ENCODE measurements at places on chromosomes 13 and 19.

DNA sequence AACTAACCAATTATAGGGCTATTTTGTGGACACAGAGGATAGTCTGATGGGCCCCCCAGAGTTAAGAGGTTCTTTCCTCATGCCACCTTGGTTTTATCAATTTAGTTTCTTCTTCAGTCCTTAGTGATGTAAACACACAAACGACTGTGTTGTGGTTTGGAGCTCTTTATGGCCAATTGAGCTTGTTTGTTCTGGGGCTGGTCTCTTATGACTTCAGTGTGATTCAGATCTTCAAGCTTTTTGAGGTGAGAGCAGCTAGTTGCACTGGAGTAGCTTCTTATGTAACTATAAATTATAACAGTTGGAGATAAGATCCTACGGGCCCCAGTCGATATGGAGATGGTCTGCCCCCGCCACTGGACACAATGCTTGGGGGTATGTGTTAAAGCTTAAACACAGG lies 22.0 kb upstream of the GJB6 start:
- DNase-seq = no peak

DNA sequence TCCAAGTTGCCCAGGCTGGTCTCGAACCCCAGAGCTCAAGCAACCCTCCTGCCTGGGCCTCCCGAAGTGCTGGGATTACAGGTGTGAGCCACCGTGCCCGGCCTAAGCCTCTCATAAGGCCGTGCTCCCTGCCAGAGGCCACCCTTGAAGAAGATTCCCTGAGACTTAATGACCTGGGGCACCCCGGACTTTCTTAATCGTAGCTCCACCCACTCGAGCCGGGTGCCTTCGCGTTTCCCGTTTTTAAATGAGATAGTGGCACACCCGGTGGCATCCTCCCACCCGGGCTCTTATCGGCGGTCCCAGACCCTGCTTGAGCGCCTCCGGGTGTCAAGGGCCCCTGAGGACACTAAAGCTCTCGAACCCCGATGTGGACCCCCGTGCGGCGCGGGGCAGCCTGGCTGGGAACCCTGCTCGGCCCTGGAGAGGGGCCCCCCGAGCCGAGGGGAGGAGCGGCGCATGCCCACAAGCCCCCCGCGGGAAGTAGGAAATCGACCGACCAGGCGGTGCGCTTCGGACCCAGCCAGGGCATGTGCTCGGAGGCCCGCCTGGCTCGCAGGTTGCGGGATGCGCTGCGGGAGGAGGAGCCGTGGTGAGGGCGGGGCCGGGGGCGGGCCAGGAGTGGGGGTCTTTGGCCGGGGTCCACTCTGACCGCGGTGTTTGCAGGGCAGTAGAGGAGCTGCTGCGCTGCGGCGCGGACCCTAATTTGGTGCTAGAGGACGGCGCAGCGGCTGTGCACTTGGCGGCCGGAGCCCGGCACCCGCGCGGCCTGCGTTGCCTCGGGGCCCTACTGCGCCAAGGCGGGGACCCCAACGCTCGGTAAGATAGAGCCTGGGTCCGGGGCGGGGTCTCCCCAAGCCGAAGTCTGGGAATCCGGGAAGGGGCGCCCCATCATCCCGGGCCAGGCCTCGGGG lies at the start of gene ANKLE1:
TSS of gene ANKLE1 (plus strand) at position 511 of the 914 bp plus-strand sequence. CDS start at position 531, 20 bp downstream.
- DNase-seq = no peak

- DNase-seq = no peak
These were observed 9.5 kb downstream of the ERFL start for GRCh38 chr19:41918653-41919244.

- DNase-seq = no peak
These were observed 33.6 kb downstream of the TEX26 start for GRCh38 chr13:30966101-30966500.

Measured in muscle of back (tissue), 13 donors.